ENCODE measurements at places on chromosomes 11 and 22. TPM values are rescaled to one million over a fixed set of nuclear protein-coding genes. Genes with fewer than 3 reads are reported as not detected.
A peak's percentile ranks its signal among the peaks of the same experiment; 100 is the strongest.

GRCh38 chr22:44802071-44802700 is 49.8 kb downstream of the ARHGAP8 start:
- H3K4me1 ChIP-seq = no peaks in the 10 kb centered on the region
- no peaks in the 10 kb centered on the region for H3K27me3 ChIP-seq
- H3K27ac ChIP-seq = no peak overlapping the region
- DNase-seq = no peak
- no peak overlapping the region for H3K4me3 ChIP-seq

GRCh38 chr22:20751185-20751851 is 22.6 kb upstream of the SERPIND1 start:
- DNase-seq = peak; percentile 44
- H3K36me3 ChIP-seq = no peaks in the 10 kb centered on the region
- peaks cover 4% of the 10 kb centered on the region for H3K27me3 ChIP-seq
- H3K4me3 ChIP-seq = no peak overlapping the region
- no peak overlapping the region for H3K27ac ChIP-seq

The DUSP8 gene
- 123 TPM for total RNA-seq

GRCh38 chr11:23497040-23497439 is 636.8 kb upstream of the CCDC179 start:
- no peaks in the 10 kb centered on the region for H3K36me3 ChIP-seq
- no peak overlapping the region for H3K27ac ChIP-seq
- H3K4me1 ChIP-seq = no peaks in the 10 kb centered on the region
- DNase-seq = no peak

GRCh38 chr11:103832762-103833161 is 203.7 kb upstream of the DDI1 start:
- no peak for DNase-seq
- no peak overlapping the region for H3K4me3 ChIP-seq
- H3K27me3 ChIP-seq = no peaks in the 10 kb centered on the region
- no peaks in the 10 kb centered on the region for H3K4me1 ChIP-seq
- H3K27ac ChIP-seq = no peak overlapping the region

DNA sequence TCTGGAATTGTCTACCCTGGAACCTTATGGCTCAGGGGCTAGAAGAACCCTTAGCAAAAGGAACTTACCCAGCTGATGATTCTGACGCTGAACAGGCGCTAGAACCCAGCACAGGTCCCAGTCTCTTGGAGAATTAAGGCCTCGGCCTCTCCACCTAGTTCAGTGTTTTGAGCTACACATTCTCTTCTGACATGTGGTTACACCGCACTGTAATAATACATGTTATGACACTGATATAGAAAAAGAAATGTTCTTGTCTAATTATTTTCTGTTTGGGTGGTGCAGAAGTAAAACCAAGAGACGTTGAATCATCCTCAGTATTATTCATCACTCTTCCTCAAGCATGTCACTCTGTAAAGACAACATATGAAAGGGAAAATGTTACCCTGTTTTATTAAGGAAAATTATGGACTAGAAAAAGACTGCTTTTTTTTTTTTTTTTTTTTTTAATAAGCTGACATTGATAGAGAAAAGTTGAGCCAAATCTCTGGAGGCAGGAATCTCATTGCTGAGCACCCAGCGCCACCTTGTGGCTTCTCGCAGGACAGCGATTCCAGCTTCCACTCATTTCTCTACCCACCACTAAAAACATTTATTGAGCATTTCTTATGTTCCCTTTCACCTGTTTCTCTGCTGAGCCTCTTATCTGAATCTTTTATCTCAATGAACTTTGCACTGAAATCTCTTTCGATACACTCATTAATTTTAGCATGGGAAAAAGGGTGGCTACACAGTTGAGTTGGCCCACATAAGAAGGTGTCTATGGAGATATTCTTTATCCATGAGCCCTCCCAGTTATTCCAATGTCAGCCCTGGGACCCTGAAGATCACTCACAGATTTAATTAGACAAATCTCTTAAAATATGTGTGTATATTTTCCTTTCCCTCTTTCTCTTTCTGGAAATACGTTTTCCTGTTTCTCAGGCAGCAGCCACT is 12.6 kb upstream of the APLNR start:
- H3K4me3 ChIP-seq = no peak overlapping the region
- peak; percentile 82 for DNase-seq
- H3K27ac ChIP-seq = no peak overlapping the region
- H3K4me1 ChIP-seq = peaks cover 5% of the 10 kb centered on the region

The UBQLNL gene
- total RNA-seq = not detected

GRCh38 chr11:108931168-108931567 is 266.3 kb downstream of the DDX10 start:
- peaks cover 4% of the 10 kb centered on the region for H3K27me3 ChIP-seq
- no peak overlapping the region for H3K4me3 ChIP-seq
- H3K4me1 ChIP-seq = peaks cover 5% of the 10 kb centered on the region
- no peak for DNase-seq

GRCh38 chr11:129222158-129222557 is 30.0 kb upstream of the ARHGAP32 start:
- H3K4me3 ChIP-seq = no peak overlapping the region
- peaks cover 13% of the 10 kb centered on the region for H3K36me3 ChIP-seq
- peaks cover 3% of the 10 kb centered on the region for H3K27me3 ChIP-seq
- peaks cover 49% of the 10 kb centered on the region for H3K4me1 ChIP-seq

The GAS2 gene
- 11.7 TPM for total RNA-seq

- no peak for DNase-seq
- no peaks in the 10 kb centered on the region for H3K36me3 ChIP-seq
- peaks cover 2% of the 10 kb centered on the region for H3K27me3 ChIP-seq
- H3K4me1 ChIP-seq = no peaks in the 10 kb centered on the region
Observed at GRCh38 chr11:116882386-116882785, 45.0 kb upstream of the APOA1 start.

GRCh38 chr11:19577976-19578619 is 134.5 kb upstream of the NAV2 start:
- H3K36me3 ChIP-seq = no peaks in the 10 kb centered on the region
- peak overlapping the region; percentile 55 for H3K27ac ChIP-seq
- DNase-seq = no peak
- peaks cover 17% of the 10 kb centered on the region for H3K4me1 ChIP-seq
- peak overlapping the region; percentile 61 for H3K4me3 ChIP-seq
- H3K27me3 ChIP-seq = peaks cover 2% of the 10 kb centered on the region

GRCh38 chr22:47192651-47193437 is 430.4 kb downstream of the TBC1D22A start:
- H3K4me1 ChIP-seq = no peaks in the 10 kb centered on the region
- H3K4me3 ChIP-seq = no peak overlapping the region
- H3K36me3 ChIP-seq = peaks cover 17% of the 10 kb centered on the region
- DNase-seq = no peak
- peaks cover 7% of the 10 kb centered on the region for H3K27me3 ChIP-seq
- H3K27ac ChIP-seq = no peak overlapping the region

The MEI1 gene
- 0.64 TPM for total RNA-seq

DNA sequence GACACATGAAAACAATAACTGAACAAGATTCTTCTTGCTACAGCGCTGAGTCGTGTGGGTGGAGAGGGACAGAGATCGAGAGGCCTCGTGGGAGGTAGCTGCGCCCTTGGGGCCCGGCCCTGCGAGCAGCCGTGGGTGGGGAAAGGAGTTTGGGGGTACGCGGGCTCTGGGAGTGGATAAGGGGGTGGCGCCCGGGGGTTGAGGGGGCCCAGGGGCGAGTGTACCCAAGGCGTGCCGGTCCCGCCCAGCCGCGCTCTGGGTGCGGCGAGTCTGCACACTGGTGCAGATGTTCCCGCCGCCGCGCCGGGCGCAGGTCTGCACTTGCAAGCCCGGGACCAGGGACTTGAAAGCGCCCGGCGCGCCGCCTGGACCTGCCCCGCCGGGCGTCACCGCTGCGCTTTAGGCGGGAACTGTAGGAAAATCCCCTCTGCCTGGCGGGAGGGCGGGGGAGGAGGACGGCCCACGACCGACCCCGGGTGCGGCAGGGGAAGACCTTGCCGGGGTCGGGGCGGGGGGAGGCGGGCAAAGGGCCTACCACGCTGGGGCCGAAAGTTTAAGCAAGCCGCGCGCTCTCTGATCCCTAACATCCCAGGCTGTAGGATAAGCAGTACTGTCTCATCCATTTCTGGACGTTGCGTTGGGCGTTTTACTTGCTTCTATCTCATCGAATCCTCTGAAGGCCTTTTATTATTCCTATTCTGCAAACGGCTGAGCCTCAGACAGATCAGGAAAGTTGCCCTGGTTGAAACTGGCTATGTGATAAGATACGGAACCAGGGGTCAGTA is 1.4 kb upstream of the KREMEN1 start:
- H3K36me3 ChIP-seq = peaks cover 4% of the 10 kb centered on the region
- peaks cover 10% of the 10 kb centered on the region for H3K27me3 ChIP-seq
- DNase-seq = peak; percentile 55
- peak overlapping the region; percentile 76 for H3K4me3 ChIP-seq
- H3K27ac ChIP-seq = peak overlapping the region; percentile 44
- peaks cover 5% of the 10 kb centered on the region for H3K4me1 ChIP-seq

DNA sequence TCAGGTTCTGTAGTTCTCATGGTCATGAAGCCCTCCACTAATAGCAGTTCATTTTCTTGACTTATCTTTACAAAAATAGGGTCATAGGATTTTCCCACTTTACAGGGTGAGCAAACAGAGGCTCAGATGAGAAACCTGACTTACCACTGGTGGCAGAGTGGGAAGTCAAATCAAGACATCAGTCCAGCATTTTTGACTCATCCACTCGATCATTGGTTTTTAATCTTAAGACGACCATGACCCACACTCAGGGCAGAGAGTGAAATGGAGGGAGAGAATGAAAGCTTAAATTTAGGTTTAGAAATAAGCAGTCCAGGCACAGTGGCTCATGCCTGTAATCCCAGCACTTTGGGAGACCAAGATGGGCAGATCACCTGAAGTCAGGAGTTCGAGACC is 42.1 kb downstream of the RTL6 start:
- peaks cover 7% of the 10 kb centered on the region for H3K4me1 ChIP-seq
- H3K4me3 ChIP-seq = no peak overlapping the region
- H3K27me3 ChIP-seq = peaks cover 15% of the 10 kb centered on the region
- no peak overlapping the region for H3K27ac ChIP-seq
- H3K36me3 ChIP-seq = peaks cover 9% of the 10 kb centered on the region

The KRTAP5-10 gene
- not detected for total RNA-seq

The BIK gene
- total RNA-seq = 17.3 TPM

- H3K27me3 ChIP-seq = peaks cover 7% of the 10 kb centered on the region
- H3K4me3 ChIP-seq = no peak overlapping the region
- no peaks in the 10 kb centered on the region for H3K36me3 ChIP-seq
- no peak overlapping the region for H3K27ac ChIP-seq
Observed at GRCh38 chr11:68412593-68413475, 47.7 kb upstream of the PPP6R3 start.

DNA sequence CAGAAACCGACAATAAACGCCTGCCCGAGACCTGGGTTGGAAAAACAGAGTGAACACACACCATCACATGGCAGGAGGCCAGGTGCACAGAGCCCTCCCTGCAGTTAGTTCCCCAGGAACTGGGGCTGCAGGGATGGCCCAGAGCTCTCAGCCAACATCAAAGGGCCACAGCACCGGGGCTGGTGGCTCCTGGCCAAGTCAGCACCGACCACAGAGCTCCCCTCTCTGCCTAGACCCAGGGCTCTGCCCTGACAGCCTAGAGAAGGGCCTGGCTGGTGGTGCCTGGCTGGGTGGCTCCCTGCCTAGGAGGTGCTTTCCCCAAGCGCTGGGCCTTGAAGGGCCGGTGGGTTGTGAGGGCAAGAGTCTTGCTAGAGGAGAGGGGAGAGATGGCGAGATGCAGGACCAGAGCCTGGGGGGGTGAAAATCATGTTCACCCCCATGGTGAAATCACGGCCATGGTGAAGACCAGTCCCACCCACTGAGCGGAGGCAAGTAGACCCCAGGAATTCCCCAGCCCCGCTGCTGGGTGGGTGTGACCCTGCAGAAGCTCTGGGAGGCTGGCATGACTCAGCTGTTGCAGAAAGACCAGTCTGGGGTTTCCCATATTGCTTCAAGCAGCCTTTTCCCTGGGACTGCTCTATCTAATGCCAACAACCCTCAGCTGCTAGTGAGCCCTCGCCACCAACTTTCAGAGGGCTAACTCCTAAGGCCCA is 7.2 kb upstream of the BID start:
- no peak overlapping the region for H3K27ac ChIP-seq
- H3K27me3 ChIP-seq = peaks cover under 1% of the 10 kb centered on the region
- H3K4me1 ChIP-seq = peaks cover 11% of the 10 kb centered on the region

DNA sequence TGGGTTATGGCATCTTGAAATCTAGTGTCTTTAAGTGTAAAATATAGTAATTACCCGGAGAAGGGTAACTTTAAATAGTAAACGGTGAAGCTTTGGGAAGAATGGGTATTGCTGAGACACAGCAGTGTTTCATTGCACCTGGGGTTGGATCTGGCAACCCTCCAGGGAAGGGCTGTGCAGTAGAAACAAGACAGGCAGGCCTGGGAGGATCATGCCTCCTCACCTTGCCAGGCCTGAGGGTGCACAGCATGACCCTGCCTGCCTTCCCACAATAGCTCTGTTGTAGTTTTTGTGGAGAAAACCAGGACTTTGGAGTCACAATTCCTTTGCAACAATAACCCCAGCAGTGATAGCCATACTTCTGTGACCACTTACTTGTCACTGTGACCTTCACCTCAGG is 64.6 kb upstream of the ADSL start:
- no peaks in the 10 kb centered on the region for H3K27me3 ChIP-seq
- H3K36me3 ChIP-seq = no peaks in the 10 kb centered on the region
- no peak for DNase-seq
- no peak overlapping the region for H3K4me3 ChIP-seq

GRCh38 chr11:19433367-19433766 is 192.6 kb upstream of the E2F8 start:
- no peak overlapping the region for H3K27ac ChIP-seq
- DNase-seq = no peak
- H3K4me1 ChIP-seq = peaks cover 38% of the 10 kb centered on the region
- peaks cover 10% of the 10 kb centered on the region for H3K27me3 ChIP-seq

- H3K27ac ChIP-seq = no peak overlapping the region
- no peak for DNase-seq
- peaks cover 8% of the 10 kb centered on the region for H3K27me3 ChIP-seq
- H3K36me3 ChIP-seq = no peaks in the 10 kb centered on the region
- no peak overlapping the region for H3K4me3 ChIP-seq
Observed at GRCh38 chr11:69479591-69480271, 1.7 kb upstream of the LINC01488 start.

GRCh38 chr11:134072844-134073243 is 4.0 kb downstream of the JAM3 start:
- DNase-seq = no peak
- H3K36me3 ChIP-seq = no peaks in the 10 kb centered on the region
- peaks cover 1% of the 10 kb centered on the region for H3K27me3 ChIP-seq
- peak overlapping the region; percentile 37 for H3K4me3 ChIP-seq
- H3K4me1 ChIP-seq = peaks cover 25% of the 10 kb centered on the region
- no peak overlapping the region for H3K27ac ChIP-seq

The CRACR2B gene
- total RNA-seq = 19.7 TPM

GRCh38 chr11:67562963-67563704 is 20.5 kb upstream of the GSTP1 start:
- no peaks in the 10 kb centered on the region for H3K36me3 ChIP-seq
- H3K27me3 ChIP-seq = peaks cover 2% of the 10 kb centered on the region
- no peaks in the 10 kb centered on the region for H3K4me1 ChIP-seq
- no peak overlapping the region for H3K27ac ChIP-seq

- H3K27ac ChIP-seq = no peak overlapping the region
- H3K4me1 ChIP-seq = no peaks in the 10 kb centered on the region
- H3K27me3 ChIP-seq = peaks cover 2% of the 10 kb centered on the region
- no peak for DNase-seq
- no peaks in the 10 kb centered on the region for H3K36me3 ChIP-seq
Observed at GRCh38 chr11:6617315-6617781, 1.9 kb downstream of the TPP1 start.

The RAB3IL1 gene
- 1.3 TPM for total RNA-seq

The SRPRA gene
- 58.0 TPM for total RNA-seq

The PKDREJ gene
- not detected for total RNA-seq

All from glutamatergic neuron (in vitro differentiated cells).